AG10803 (cell line): ENCODE measurements at places on chromosomes 2 and 18.

DNA sequence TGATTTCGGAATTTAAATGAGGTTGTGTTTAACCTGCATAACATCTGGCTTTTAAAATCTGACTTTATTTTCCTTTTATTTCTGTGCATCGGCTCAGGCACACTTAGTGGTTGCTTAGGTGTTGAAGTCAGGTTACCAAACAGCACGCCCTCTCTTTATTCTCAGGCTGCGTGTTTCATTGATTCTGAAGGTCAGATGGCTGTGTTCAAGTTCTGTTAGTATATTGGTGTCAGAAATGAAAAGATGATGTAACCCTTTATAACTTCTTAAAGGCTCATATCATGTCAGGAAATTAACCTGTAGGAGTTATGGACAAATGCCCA lies 246.5 kb downstream of the LDLRAD4 start:
- no peak for DNase-seq

GRCh38 chr2:15481000-15481399 lies 80.1 kb downstream of the NBAS start:
- DNase-seq = no peak

GRCh38 chr2:53131416-53131815 lies 636.2 kb upstream of the CHAC2 start:
- DNase-seq = peak; percentile 30

DNA sequence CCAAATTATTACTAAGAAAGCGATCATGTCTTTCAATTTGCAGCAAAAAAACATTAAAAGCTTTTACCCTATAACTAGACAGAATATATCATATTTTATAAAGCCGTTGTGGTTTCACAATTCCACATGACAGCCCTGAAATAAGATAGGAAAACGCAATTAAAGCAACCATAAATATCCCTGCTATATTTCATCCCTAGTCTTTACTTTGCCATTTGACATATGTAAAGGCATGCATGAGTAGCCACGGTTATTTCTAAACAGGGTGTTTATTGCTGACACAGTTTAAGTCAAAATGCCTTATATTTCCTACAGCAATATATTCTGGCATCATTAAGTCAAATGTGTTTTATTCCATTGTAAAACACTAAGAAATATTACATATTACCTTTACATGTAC lies 239.9 kb downstream of the DSEL start:
- no peak for DNase-seq

- DNase-seq = no peak
Observed at GRCh38 chr18:73296686-73297085, 428.9 kb upstream of the NETO1 start.

DNA sequence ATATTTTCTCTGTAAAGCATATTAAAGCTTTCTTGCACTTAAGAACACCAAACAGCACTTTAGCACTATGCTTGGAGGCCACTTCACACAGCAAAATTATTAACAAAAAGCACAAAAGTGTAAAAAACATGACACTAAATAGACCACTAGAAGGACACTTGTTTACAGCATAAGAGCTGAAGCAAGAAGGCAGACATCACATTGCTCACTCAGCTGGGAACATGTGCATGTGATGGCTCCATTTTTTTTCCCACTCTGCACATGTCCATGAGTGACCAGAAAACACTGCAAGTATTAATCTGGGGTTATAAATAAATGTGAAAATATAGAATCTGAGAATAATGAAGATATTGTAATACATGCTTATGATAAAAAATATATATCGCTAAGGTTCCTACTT lies 103.1 kb upstream of the MAPRE2 start:
- no peak for DNase-seq

DNA sequence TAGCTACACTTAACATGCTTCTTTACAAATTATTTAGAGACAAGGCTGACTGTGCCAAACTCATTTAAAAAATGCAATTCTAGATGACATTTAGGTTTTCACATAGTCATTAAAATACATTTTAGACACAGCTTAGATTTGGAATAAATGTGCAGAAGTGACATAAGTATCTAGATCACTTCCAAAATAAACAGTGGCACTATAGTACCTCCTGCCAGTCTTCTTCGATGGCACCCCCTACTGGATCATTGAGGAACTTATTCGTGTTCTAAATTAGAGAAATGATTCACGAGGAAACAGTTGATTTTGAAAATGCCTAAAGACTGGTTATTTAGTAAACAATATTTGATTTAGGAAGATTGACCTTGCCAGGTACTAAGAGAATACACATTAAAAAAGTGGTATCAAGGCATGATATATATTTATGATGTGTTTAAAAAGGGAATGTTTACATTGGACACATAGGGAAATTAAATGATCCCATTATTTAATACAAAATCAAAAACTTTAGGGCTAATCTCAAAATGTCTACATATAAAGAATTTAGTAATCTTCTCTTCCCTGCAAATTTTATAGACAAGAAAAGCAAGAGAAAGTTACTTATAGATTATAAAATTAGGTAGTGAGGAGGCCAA lies 323.9 kb downstream of the XIRP2 start:
- DNase-seq = peak; percentile 54

- no peak for DNase-seq
Observed at GRCh38 chr18:48818329-48819254, 132.2 kb downstream of the SMAD7 start.

DNA sequence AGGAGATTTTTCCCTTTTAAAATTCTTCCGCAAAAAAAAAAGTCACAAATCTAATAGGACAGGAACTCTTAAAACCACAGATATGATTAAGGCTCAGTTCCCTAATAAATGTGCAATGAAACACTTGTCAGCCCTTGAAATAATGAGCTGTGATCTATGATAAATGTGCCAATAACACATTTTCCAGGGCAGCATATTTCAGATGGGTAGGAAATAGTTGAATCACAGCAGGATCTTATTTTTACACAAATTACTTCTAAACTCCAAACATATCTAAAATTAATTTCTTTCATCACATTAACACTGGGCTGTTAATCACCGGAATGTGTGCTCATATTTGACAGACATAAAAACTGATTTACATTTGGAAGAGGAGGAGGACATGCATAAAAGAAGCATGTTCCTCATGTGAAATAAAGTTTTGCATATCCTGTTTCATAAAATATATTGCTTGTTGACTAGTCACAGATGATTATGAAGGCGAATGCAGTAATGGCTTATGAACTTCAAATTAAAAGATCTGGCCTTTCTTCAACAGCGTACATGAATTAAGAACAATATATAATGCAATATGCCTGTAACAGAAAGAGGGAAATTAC lies 281.4 kb downstream of the PAX3 start:
- no peak for DNase-seq

GRCh38 chr2:232629129-232629475 lies 4.3 kb upstream of the EFHD1 start:
- DNase-seq = no peak

- no peak for DNase-seq
Observed at GRCh38 chr2:113173542-113174375, at the start of gene PSD4. Gene PSD4, plus strand, starts transcription at chr2:113173971. Its CDS starts 8,486 bp downstream, at chr2:113182457.
